ENCODE measurements at places on chromosomes 11 and 22.

DNA sequence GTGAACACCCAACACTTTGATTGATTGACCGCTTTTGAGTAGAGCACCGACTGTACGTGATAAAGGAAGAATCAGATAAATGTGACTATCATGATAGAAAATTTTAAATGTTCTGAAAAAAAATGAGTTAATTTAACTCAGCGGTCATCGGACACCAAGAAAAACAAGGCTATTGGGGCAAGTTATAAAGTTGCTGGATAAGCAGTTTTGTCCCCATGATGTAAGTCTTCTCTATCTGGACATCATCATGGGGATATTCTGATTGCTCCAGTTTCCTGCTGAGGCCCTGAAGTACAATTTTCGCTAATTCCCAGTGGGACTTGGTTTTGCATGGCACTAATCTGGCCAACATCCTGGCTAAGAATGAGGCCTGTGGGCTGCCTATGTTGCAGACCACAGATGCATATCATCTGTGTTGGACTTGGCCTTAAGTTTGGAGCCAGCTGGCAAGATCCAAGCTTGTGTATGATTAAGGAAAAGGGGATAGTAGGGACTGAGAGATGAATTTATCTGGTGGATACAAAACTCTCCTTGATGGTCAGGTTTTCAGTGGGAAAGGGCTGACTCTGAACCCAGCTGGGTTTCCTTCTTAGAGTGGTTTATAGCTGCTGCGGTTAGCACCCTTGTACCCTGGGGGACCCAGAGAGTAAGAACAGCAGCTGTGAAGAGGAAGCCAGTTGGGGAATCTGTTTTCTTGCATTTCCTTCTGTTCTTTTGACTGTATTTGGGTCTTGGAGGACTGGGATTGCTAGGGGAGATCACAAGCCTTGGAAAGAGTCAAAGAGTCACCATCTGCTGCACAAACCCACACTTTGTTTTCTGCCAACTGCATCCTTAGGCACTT is 118.3 kb downstream of the SEZ6L start:
- DNase-seq, result no peak

- DNase-seq, result no peak
These were observed 62.3 kb downstream of the CTNND1 start for GRCh38 chr11:57823859-57824258.

DNA sequence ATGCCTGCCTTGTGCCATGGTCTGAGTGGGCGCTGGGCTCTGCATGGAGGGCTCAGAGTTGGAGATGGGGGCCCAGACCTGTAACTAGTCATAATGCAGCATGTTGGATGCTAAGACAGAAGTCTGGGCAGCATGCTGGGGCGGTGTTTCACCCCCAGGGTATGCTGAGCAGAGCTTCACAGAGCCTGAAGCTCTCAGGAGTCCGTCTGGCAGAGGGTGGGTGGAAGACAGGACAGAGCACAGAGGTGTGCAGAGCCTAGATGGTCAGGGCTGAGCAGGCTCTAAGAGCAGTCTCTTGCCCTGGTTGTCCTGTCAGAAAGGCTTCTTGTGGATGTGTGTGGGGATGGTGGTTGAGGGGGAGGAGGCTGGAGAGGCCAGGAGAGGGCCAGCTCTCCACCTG is 7.2 kb downstream of the TAF6L start:
- DNase-seq, result no peak

- DNase-seq, result no peak
These were observed at the start of the genes BSCL2 and GNG3 for GRCh38 chr11:62707277-62707861. TSS of gene BSCL2 (minus strand) at chr11:62707424. CDS start at chr11:62707195, 229 bp downstream. TSS of gene GNG3 (plus strand) at chr11:62707676. CDS start at chr11:62708296, 620 bp downstream.

DNA sequence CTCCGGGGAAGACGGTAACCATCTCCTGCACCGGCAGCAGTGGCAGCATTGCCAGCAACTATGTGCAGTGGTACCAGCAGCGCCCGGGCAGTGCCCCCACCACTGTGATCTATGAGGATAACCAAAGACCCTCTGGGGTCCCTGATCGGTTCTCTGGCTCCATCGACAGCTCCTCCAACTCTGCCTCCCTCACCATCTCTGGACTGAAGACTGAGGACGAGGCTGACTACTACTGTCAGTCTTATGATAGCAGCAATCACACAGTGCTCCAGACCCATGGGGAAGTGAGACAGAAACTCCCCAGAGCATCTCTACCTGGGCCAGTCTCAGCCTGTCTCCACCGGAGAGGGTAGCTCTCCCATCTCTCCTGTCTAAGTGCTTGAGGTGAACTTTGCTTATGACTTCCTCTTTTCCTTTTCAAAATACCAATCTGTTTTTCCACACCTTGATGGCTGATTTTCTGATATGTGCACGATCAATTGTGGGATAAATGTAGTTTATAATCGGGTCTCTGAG is 48.5 kb upstream of the VPREB1 start:
- no peak for DNase-seq

GRCh38 chr11:113316256-113316655 is 1.9 kb downstream of the TTC12 start:
- no peak for DNase-seq

GRCh38 chr11:35204614-35205013 is 65.6 kb downstream of the CD44 start:
- no peak for DNase-seq

DNA sequence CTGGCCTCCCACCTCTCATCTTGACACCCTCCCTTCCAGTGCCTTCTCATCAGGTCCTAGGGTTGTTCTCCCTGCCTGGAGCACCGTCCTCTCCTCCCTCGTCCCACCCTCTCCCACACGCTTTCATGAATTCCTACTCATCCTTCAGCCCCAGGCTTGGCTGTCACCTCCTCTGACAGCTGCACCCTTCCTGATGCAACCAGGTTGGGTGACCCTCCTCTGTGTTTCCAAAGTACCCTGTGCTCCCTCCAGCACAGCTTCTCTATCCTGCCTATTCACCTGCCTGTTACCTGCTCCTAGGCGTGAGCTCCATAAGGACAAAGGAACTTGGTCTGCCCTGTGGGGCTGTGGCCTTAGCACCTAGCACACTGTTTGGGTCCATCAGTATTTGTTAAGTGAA is 58.4 kb downstream of the SGSM3 start:
- DNase-seq, result no peak

- no peak for DNase-seq
These were observed 8.6 kb downstream of the C11orf91 start for GRCh38 chr11:33692013-33692504.

GRCh38 chr22:36913427-36914389 is at the start of gene CSF2RB:
TSS of gene CSF2RB (plus strand) at chr22:36913628. CDS start at chr22:36922208, 8,580 bp downstream.
- no peak for DNase-seq

- DNase-seq, result peak; percentile 56
These were observed 11.6 kb upstream of the PDE2A start for GRCh38 chr11:72685560-72686480.

DNA sequence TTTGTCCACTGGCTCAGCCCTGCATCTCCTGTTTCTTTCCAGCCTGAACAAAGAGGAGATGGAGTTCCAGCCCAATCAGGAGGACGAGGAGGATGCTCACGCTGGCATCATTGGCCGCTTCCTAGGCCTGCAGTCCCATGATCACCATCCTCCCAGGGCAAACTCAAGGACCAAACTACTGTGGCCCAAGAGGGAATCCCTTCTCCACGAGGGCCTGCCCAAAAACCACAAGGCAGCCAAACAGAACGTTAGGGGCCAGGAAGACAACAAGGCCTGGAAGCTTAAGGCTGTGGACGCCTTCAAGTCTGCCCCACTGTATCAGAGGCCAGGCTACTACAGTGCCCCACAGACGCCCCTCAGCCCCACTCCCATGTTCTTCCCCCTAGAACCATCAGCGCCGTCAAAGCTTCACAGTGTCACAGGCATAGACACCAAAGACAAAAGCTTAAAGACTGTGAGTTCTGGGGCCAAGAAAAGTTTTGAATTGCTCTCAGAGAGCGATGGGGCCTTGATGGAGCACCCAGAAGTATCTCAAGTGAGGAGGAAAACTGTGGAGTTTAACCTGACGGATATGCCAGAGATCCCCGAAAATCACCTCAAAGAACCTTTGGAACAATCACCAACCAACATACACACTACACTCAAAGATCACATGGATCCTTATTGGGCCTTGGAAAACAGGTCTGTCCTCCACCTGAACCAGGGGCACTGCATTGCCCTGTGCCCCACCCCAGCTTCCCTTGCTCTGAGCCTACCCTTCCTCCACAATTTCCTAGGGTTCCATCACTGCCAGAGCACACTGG is 5.0 kb downstream of the FTH1 start:
- DNase-seq, result no peak

DNA sequence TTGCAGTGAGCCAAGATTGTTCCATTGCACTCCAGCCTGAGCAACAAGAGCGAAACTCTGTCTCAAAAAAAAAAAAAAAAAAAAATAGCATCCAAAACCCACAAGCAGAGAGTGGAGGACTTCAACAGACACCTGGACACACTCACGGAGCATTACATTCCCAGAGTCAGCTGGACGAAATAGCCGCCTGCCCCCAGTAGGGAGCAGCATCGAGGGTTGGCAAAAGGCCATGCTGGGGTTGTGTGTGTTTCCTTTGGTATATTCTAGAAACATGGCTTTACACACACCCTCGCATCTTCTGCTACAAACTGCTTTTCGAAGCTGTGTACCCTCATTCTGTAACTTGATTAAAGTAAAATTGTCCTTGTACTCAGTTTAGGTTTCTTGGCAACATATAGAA is 5.3 kb downstream of the ADA2 start:
- no peak for DNase-seq

DNA sequence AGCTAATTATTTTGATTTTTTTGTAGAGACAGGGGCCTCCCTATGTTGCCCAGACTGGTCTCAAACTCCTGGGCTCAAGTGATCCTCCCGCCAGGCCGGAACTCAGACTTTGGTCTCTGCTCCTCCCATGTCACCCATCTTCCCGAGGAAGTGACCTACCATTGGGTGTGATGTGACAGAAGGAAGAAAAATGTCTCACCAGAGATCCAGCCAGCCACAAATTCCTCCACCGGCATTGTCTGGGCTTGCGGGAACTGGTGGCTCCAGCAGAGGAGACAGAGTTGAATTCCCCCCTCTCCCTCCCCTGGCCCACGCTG is 772 bp downstream of the SLC25A45 start:
- no peak for DNase-seq

- no peak for DNase-seq
These were observed 8.7 kb upstream of the TSPAN18 start for GRCh38 chr11:44718057-44718456.

- no peak for DNase-seq
These were observed 16.8 kb upstream of the CABP7 start for GRCh38 chr22:29702931-29703501.

- no peak for DNase-seq
These were observed 571.4 kb downstream of the MIAT start for GRCh38 chr22:27228771-27229170.

GRCh38 chr11:43366677-43367076 is 8.0 kb downstream of the TTC17 start:
- DNase-seq, result no peak

- no peak for DNase-seq
These were observed 15.1 kb downstream of the UQCR10 start for GRCh38 chr22:29782061-29782845.

- peak; percentile 35 for DNase-seq
These were observed 180.4 kb upstream of the B3GAT1 start for GRCh38 chr11:134592391-134592990.

GRCh38 chr11:79440571-79441460 is at the start of gene TENM4:
TSS of gene TENM4 (minus strand) at chr11:79441030. CDS start at chr11:79069944, 371,086 bp downstream.
- no peak for DNase-seq

DNA sequence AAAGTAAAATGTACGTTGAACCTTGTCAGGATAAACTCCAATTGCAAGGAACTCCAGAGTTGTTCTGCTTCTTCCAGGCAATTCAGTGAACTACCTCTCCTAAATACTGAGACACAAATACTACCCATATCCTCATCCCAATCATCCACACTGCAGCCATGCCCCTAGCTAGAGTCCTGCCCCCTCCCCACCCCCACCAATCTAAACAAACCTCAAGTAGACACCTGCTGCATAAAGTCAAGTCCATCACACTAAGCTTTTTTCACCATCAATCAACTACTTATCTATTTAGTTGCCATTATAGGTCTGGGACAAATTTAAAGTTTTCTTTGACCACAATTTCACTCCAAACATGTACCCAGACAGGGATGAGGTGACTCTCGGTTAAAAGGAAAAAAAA is 93.2 kb upstream of the APOA1 start:
- no peak for DNase-seq

DNA sequence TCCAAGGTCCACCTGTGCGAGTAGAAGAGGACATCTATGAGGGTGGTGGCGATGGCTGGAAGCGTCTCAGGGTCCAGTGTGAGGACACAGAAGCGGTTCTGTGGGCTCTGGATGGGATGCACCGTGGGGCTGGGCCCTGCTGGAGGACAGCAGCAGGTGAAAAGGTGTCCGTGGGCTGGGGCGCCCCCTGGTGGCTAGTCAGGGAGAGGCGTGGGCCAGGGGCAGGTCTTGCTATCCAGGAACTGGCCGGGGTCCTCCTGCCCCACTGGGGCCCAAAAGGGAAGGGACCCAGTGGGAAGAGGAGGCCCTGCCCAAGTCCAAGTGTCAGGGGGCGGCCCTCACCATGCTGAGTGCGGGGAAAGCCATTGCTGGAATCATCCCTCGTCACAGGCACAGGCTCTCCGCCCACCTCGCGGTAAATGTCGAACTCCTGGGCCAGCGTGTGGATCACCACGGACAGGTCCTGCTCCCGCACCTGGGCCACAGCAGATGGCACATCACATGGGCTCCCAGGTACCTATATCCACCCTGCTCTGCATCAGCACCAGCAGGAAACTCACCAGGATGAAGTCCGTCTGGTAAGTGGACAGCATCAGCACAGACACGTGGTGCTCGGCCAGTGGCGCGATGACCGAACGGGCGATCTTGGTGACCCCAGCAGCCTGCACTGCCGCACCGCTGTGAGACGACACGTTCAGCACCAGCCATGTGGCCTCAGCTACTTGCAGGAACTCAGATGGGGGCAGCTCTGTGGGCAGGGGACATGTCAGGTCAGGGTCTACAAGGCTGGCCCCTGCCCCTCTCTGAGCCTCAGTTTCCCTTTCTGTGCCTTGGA is 2.3 kb downstream of the CASTOR1 start:
- DNase-seq, result peak; percentile 84

DNA sequence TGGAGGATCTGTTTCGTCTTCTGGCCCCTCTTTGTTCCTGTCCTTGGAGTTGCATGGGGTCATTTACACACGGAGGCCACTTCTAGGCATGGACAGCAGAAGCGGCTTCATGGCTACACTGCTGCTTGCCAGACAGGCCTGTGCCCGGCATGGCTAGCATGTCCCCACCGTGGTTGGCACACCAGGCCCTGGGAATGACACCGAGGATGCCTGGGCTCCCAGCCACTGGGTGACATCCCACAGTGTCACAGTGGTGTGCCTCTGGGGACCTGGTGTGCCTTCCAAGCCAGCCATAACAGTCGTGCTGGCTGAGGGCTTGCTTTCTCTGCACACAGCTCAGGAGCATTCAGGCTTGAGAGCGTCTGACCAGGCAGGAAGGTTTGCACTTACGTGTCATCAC is 910.1 kb downstream of the TBC1D22A start:
- DNase-seq, result no peak

GRCh38 chr11:120842195-120842594 is 181.7 kb upstream of the TBCEL start:
- no peak for DNase-seq

- peak; percentile 52 for DNase-seq
These were observed 3.6 kb downstream of the SEPTIN5 start for GRCh38 chr22:19717691-19718455.

- DNase-seq, result no peak
These were observed 58.3 kb upstream of the SORL1 start for GRCh38 chr11:121393855-121394254.
